ENCODE measurements at places on chromosomes 1 and 21.

- no peak for DNase-seq
Measured at GRCh38 chr1:156754219-156754618, 2.7 kb upstream of the HDGF start.

DNA sequence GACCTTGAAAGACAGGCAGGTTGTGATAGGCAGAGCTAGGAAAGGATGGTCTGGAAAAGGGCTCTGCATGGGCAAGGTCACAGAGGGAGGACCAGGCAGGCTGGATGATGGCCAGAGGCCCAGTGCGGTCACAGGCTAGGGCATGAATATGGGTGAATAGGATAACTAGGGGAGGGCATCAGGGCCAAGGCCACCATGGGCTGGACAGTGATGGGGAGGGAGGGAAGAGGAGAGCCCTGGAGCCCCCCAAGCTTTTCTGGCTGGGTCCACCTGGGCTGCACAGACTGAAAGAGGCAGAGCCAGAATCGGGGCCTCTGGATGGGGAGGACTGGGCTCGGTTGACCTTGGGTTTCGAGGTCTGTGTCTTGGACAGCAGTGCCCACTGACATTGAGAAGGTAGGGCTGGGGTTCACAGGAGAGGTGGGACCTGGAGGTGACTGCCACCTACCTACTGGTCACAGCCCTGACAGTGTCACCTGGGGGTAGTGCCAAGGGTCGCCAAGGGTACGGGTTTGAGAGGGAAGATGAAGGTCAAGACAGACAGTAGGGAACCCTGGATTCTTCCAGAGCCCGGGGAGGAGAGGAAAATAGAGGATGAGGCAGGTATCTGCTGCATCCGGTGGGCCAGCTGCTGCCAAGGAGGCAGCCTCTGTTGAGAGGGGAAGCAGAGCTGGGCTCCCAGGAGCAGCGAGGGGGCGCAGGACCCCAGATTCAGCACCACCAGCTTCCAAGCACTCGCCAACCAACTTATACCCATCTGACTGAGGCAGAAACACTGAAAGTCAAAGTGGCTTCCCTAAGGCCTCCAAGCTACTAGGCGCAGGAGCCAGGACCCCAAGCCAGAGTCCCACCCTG is 6.1 kb upstream of the NPHP4 start:
- no peak for DNase-seq

DNA sequence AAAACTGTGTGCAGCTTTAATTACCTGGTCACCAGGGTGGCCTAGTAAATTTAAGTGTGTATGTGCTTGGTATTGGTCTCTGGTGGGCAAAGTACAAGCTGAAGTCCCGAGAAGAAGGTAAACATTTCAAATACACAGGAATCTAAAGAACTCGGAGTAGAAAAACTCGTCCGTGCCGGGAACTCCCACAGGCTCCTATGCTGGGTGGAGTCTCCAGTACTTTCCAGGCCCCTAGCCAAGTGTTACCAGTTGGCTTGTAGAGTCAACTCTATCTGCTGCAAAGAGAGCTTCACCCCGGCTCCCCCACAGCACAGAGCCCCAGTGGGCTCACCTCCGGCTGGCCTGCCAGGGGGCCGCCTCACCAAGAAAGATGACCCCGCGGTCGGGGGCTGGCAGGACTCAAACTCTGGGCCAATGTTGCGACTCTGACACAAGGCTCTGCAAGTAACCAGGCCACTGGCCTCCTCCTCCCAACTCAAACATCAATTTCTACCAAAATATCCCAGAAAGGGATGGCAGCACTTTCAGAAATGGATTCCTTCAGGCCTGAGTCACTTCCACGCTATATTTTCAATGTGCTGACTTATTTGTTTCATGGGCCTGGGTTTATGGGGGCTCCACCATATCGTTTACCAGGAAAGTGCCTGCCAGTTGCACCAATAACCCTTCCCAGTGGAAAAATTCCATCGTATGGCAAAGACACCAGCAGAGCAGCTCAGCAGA is 73.9 kb downstream of the SLC66A1 start:
- DNase-seq: peak; percentile 60

DNA sequence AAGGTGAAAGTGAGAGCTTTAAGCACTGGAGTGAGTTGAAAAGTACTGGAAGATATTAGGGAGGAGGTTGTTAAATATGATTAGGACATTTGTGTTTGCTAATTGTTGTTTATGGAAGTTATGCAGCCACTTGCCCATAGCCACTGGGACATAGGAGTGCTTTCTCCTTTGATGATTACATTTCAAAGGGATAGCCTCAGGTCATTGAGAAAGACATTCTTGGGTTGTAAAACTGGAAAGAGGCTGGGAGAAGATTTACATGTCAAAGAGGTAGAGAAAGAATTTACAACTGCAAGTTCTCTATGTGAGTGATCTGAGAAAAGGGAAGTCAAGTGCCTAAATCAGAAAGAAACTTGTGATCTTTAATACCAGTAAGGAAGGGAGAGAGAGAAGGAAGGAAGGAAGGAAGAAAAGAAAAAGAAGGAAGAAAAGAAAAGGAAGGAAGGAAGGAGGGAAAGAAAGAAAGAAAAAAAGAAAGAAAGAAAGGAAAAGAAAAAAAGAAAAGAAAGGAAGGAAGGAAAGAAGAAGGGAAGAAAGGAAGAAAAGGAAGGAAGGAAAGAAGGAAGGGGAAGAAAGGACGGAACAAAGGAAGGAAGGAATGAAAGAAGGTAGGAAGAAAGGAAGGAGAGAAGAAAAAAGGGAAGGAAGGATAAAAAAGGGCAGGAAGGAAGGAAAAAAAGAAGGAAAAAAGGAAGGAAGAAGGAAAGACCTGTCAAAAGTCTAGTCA is 284.6 kb upstream of the DPYD start:
- DNase-seq: no peak

DNA sequence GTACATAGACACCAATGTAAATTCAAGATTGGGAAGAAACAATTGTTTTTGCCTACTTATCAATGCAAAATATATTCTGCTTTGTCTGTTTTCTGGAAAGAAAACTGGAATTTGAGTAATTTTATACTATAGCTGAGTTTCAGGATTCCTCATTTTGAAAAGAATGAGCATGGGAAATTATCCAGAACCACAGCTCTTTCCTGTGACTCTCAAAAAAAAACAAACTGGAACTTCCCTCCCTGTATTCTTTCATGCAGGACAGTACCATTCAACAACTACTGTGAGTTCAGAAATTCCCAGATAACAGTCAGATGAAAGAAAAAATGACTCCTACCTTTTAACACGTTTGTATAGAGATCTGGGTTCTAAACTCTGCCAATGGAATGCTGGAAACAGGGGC is 372.4 kb downstream of the TGFB2 start:
- peak; percentile 75 for DNase-seq

- peak; percentile 99 for DNase-seq
Measured at GRCh38 chr1:85623061-85623471, 42.5 kb downstream of the CCN1 start.

GRCh38 chr21:37207441-37208009 is 59.6 kb downstream of the VPS26C start:
- peak; percentile 32 for DNase-seq

DNA sequence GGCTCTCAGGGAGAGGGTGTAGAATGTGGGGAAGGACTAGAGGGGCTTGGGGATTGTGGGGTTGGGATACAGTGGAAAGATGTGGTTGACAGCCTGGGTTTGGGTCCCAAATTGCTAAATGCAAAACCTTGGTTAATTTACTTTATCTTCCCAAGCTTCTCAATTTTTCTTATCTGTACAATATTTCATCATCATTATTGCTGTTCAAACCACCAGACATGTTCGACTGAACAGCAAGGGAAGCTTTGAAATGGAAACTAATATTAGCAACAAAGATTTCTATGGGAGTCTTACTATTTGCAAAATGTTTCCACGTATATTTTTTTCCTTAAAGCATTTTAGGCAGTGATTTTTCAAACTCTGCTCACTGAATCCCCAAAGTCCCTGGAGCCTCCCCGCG is 67.0 kb upstream of the KAZN start:
- DNase-seq: no peak

DNA sequence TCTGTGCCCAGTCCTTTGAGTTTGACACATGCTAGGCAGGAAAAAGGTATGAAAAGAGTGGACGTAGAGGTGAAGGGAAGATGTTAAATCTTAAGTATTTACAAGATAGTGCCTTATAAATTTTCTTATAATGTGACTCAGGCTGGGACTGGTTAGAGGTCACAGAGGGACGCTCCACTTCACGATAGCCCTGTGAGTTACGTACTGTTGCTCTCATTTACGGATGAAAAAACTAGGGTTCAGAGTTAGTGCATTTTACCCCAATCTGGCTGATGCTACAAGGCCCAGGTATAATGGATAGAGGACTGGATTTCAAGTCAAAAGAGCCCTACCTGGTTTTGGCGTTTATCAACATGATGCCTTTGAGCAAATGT is 1.4 kb upstream of the TUT4 start:
- no peak for DNase-seq

DNA sequence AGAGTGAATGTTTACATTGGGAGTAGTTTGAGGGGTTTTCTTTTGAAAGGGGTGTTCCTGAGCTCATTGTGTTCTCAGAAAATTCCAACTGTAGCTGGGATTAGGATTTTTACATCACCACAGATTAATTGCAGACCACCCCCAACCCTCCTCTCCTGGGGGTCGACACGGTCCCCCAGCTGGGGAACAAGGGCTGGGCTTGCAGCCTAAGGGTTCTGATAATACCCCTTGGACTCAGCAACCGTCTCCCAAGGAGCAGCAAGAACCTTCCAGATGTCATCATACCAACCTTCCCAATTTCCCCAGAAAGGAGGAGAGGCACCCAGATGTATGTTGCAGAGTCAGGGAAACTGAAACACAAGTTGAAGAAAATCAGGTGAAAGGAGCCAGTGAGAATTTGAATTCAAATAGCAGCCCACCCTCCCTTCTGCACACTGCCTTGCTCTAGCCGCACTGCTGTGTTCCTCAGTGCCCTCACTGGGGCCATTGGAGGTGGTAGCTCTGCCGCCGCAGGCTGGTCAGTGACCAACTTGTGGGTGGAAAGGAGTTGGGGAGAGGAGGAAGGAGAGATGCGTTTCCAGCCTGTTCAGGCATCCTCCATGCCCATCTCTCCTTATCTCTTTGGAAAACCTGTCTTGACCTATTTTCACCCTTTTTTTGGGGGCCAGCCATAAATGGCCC is 14.7 kb upstream of the IGFN1 start:
- DNase-seq: no peak

DNA sequence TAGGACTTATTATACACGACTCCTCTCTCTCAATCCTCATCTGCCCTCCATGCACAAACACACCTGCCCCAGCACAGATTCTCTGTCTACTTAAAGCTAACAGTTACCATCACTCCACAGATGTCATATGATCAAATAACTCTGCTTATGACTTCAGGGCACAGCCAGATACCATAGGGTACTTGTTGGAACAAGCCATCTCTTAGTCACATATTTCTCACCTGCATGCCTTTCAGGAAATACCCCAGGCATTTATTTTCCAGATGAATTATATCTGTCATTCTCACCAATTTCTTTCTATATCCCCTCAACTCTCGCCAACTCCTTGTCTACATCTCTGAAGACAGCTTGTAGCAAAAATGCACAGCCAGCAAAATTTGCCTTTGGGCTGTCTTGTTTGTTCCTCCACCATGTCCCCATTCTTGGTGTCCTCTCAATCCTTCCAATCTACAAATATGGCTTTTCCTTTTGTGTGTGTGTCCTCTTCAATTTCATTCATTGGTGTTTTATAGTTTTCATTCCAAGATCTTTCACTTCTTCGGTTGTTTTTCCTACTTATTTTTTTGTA is 353.9 kb upstream of the CAMK1G start:
- no peak for DNase-seq

GRCh38 chr1:91827087-91827458 is 58.9 kb downstream of the TGFBR3 start:
- no peak for DNase-seq

DNA sequence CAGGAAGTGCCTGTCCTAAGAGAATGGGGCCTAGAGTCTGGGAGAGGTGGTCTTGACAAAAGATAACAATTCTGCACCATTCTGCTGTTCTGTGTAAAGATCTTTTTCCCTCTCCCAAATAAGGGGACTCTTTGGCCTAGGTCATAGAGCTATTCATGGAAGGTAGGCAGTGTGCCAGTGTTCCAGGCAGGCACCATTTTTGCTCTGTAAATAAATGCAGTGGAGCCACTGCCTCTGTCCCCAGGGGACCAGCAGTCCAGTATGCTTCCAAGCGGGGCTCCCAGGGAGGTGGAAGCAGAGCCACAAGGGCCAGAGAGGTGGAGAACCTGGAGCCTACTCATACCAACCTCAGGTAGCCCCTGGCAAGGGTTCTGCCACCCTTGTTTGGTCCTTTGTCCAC is 25.9 kb downstream of the KCNA2 start:
- no peak for DNase-seq

GRCh38 chr1:224348137-224348536 is 8.5 kb upstream of the CNIH4 start:
- DNase-seq: no peak

- DNase-seq: no peak
Measured at GRCh38 chr1:200891774-200892157, 2.9 kb upstream of the INAVA start.

- peak; percentile 2 for DNase-seq
Measured at GRCh38 chr1:66090859-66091457, 298.3 kb downstream of the PDE4B start.

GRCh38 chr1:78565393-78565792 is 54.9 kb upstream of the IFI44L start:
- no peak for DNase-seq

- no peak for DNase-seq
Measured at GRCh38 chr1:79283451-79283850, 276.9 kb upstream of the ADGRL4 start.

DNA sequence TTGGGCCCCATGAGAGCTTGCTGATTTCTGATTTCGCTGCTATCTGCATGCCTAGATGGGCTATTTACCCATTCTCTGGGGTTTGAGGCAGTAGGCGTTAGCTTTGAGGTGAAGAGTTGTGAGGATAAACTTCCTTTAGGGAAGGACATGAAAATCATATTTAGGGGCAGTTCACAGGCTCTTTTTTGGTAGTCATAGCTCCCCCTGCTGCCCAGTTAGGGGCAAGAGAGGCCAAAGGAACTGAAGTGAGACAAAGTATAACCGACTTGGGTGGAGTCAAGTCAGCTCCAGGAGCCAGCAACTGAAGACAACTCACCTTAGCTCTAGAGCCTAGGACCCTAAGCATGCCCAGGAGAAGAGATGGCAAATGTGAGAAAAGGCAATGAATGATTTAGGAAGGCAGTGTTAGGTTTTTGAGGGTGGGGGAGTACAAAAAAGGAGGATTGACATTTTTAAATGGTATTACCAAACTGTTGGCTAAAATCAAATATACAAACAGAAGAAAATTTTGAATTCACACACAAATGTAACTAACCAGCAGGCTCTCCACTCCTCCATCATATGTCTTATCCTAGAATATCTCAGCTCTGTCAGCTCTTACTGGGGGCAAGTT is 625.2 kb downstream of the LMO4 start:
- DNase-seq: peak; percentile 79

- no peak for DNase-seq
Measured at GRCh38 chr1:37622131-37622530, 12.6 kb downstream of the RSPO1 start.
